IMR-90 (cell line): ENCODE measurements at places on chromosomes 16 and 17. TPM values are rescaled to one million over a fixed set of nuclear protein-coding genes. Genes with fewer than 3 reads are reported as not detected.

The ZG16 gene
- not detected in 2 replicates for total RNA-seq

The PTGES3L gene
- total RNA-seq = 1.4 and 2.2 TPM in 2 replicates

The ZNF286A gene
- 37.6 and 37.8 TPM in 2 replicates for total RNA-seq

The SPATA22 gene
- total RNA-seq = 0.18 and 0.28 TPM in 2 replicates

The KCNH4 gene
- total RNA-seq = not detected in 2 replicates

The ABCC12 gene
- total RNA-seq = under 0.01 TPM in 2 replicates

The CLEC18C gene
- not detected in 2 replicates for total RNA-seq

The PDILT gene
- total RNA-seq = not detected in 2 replicates

The SYCE1L gene
- total RNA-seq = not detected in 2 replicates

The GLOD4 gene
- 26.3 and 41.1 TPM in 2 replicates for total RNA-seq

The CCDC154 gene
- total RNA-seq = under 0.01 TPM in 1 of 2 replicates, not detected in the other

The CIAPIN1 gene
- 42.2 and 47.7 TPM in 2 replicates for total RNA-seq

The CD300C gene
- total RNA-seq = not detected in 2 replicates

The RBBP6 gene
- total RNA-seq = 7.2 and 13.6 TPM in 2 replicates

The GUCY2D gene
- not detected in 2 replicates for total RNA-seq

The TRIM37 gene
- 24.9 and 33.1 TPM in 2 replicates for total RNA-seq

The LYRM9 gene
- total RNA-seq = 3.2 and 3.3 TPM in 2 replicates

The BRIP1 gene
- 19.7 and 34.4 TPM in 2 replicates for total RNA-seq

The HOXB1 gene
- not detected in 2 replicates for total RNA-seq

The CHST5 gene
- not detected in 2 replicates for total RNA-seq

The SNX20 gene
- not detected in 2 replicates for total RNA-seq

The ADAP2 gene
- 0.90 and 1.1 TPM in 2 replicates for total RNA-seq

The PRPF8 gene
- total RNA-seq = 113 and 141 TPM in 2 replicates

The GRAPL gene
- total RNA-seq = not detected in 2 replicates

The NATD1 gene
- total RNA-seq = 0.56 and 0.90 TPM in 2 replicates

The CFAP20 gene
- 36.4 and 39.1 TPM in 2 replicates for total RNA-seq

The CTRB1 gene
- not detected in 2 replicates for total RNA-seq

The DCXR gene
- 36.6 and 36.9 TPM in 2 replicates for total RNA-seq

The TEX14 gene
- total RNA-seq = not detected in 2 replicates

The GNAO1 gene
- under 0.01 TPM in 1 of 2 replicates, not detected in the other for total RNA-seq

The EFNB3 gene
- total RNA-seq = 0.54 and 0.56 TPM in 2 replicates

The RTN4RL1 gene
- under 0.01 TPM in 2 replicates for total RNA-seq

The WNT9B gene
- not detected in 2 replicates for total RNA-seq

The GDPD3 gene
- total RNA-seq = under 0.01 and 0.28 TPM in 2 replicates

The LPCAT2 gene
- 8.6 and 15.6 TPM in 2 replicates for total RNA-seq
